ENCODE measurements at places on chromosomes 7 and 10.

- no peak for DNase-seq
Observed at GRCh38 chr7:40058026-40058425, 76.4 kb downstream of the MPLKIP start.

GRCh38 chr10:100151723-100152300 is 34.0 kb downstream of the ERLIN1 start:
- DNase-seq: no peak

GRCh38 chr7:155395176-155395797 is 62.6 kb upstream of the EN2 start:
- DNase-seq: no peak

- no peak for DNase-seq
Observed at GRCh38 chr7:141115965-141116364, 42.1 kb downstream of the TMEM178B start.

DNA sequence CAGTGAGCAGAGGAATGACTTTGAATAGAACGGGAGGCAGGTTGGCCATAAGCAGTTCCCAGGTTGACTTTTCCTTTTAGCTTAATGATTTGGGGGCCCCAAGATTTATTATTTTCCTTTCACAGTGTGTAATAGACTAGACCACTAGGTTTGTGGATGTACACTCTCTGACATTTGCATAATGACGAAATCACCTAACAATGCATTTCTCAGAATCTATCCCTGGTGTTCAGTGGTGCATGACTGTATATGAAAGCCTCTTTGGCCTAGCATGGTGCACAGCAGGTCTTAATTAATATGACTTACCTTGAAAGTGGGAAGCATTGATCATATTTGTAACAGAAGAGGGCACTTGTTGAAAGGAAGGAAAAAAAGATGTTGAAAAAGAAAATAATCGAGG is 761.9 kb downstream of the TYW1 start:
- DNase-seq: no peak

DNA sequence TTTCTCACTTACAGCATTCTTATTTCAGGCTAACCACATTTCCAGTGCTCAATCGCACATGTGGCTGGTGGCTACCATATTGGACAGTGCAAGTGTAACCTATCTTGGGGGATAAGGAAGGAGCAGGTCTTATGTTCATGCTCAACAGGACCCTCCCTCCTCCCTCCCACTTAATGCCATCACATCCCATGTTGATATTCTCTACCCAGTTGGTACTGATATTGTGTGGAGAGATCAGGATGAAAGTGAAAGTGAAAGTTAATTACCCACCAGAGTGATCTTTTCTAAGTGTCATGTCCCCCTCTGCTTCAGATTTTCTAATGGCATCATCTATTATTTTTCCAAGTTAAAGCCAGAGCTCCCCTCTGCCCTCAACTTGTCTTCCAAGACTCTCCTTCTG is 91.6 kb downstream of the BMPER start:
- no peak for DNase-seq

DNA sequence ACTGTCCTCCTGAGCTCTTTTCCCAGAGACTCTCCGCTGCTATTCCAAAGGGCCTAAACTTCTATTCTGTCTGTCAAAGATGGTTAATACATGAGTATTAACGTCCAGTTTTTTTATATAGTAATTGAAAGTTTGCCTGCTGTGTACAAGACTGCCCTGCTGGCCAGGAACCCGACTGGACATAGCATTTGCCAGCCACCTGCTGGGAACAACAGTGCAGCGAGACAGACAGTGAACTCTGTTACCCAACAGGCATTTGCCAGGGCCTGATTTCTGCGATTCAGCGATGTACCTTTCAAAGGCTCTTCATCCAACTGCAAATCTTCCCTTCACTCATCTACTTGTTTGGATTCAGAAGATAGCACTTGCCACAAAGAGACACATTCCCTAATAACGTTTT is 128.8 kb upstream of the SEM1 start:
- DNase-seq: no peak

DNA sequence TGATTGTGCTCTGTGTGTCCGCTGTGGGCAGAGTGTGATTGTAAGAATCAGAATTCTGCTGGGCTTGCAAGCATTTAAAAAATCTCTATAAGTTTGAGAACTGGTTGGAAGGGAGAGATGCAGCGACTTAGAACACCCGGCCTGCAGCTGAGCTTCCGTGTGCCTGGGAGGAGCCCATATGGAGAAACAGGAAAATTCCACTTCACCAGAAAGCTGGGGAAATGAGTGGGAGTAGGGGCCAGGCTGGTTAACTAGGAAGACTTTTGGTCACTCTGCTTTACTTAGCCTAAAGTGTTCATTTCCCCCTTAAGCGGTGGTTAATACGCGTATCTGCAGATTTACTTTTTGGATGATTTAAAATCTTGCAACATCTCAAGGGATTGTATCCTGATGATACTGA is 72.2 kb downstream of the TCF7L2 start:
- no peak for DNase-seq

All from transverse colon (tissue), 4 donors.